ENCODE measurements at places on chromosomes 12 and 14.

GRCh38 chr12:107912421-107913004, 138.0 kb downstream of the ASCL4 start:
- DNase-seq, result peak; percentile 75

DNA sequence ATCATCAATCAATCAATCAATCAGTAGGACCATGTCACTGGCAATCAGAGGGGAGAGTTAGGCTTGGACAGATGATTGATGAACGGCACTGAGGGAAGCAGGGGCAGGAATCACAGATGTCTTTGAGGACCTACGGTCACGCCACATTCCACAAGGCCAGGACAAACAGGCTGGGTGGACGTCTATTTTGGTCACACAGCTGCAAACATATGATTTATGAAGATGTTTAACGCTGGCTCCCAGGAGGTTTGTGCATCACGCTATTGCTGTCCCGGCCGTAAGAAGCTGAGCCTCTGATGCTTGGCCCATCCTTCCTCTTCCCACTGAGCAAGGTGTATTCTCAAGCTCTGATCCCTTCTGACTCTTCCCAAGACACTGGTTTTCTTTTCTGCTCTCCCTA, 160.8 kb downstream of the FOXN3 start:
- no peak for DNase-seq

- DNase-seq, result no peak
Measured at GRCh38 chr12:103207936-103208335, 250.5 kb downstream of the ASCL1 start.

- no peak for DNase-seq
Measured at GRCh38 chr12:29039013-29039412, 110.1 kb upstream of the FAR2 start.

GRCh38 chr12:104689635-104690034, 232.9 kb downstream of the CHST11 start:
- no peak for DNase-seq

GRCh38 chr14:75711105-75711795, 50.2 kb downstream of the TTLL5 start:
- DNase-seq, result peak; percentile 23

GRCh38 chr14:36361210-36361853, 40.9 kb upstream of the MBIP start:
- DNase-seq, result no peak

DNA sequence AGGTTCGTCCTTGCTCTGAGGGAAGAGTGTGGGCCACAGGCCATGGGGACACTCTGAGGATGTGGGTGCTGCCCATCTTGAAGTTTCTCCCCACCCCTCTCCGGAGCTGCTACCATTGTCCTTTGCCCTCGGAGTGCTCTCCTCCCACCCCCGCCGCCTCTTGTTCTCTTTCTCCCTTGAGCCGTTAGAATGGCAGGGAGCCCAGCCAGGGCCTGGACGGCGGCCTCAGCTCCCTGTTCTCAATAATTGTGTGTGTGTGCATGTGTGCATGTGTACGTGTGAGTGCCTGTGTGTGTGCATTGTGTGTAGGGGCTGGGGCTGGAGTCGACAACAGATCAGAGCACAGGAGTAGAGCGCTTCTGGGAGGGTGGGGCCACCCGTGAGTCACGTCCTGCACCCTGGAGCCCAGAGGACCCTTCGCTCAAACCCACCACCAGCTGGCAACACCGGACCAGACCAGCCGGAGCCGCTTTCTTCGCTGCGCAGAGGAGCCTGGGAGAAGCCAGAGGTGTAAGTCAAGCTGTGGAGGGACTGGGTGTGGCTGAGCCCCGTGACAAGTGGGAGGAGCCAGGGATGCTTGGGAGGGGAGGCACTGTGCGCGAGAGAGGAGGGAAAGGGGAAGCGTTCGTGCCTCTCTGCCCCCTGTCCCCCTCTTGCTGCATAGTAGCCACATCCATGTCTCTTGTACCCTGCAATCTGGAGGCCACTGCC, 25.9 kb upstream of the KCNA5 start:
- no peak for DNase-seq

- DNase-seq, result no peak
Measured at GRCh38 chr12:89166525-89166934, 185.8 kb downstream of the DUSP6 start.

- no peak for DNase-seq
Measured at GRCh38 chr12:82826505-82826904, 139.8 kb downstream of the TMTC2 start.

GRCh38 chr12:45217846-45218245, 2.0 kb downstream of the ANO6 start:
- DNase-seq, result no peak

- no peak for DNase-seq
Measured at GRCh38 chr12:78331181-78331580, 500.5 kb downstream of the NAV3 start.

GRCh38 chr14:30162066-30162465, 234.4 kb upstream of the PRKD1 start:
- no peak for DNase-seq

DNA sequence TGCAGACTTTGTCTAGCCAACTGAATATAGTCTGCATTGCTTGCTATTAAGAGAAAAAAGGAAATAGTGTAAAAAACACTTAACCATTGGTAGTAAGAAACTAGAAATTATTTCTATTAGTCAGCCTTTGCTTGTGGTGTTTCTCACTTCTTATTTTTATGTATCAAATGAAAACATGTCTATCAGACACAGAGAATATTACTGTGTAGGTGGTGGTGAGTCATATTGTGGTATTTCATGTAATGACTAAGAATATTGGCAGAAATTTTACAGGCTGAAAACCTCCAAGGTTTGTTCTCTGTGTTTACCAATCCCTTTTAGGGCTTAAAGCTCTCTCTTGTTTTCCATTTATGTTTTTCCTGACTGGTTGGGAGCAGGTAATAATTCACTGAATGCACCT, 87.2 kb downstream of the DAAM1 start:
- DNase-seq, result no peak

DNA sequence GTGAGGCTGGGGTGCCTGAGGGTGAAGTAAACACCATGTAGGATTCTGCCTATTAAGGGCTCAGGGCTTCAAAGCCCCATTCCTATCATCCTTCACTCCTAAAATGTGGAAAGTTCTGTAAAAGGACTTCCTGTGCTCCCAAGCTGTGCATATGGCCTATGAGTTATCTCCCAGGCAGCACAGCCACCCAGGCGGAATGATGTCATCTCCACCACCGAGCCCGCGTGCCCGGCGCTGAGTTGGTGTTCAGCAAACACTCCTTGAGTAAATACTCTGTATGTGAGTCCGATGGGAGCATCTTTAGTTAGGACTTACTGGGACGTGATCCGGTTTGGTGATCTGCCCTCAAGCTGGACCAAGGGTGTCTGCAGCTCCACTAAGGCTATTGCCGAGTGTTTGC, 437.3 kb downstream of the MED13L start:
- no peak for DNase-seq

DNA sequence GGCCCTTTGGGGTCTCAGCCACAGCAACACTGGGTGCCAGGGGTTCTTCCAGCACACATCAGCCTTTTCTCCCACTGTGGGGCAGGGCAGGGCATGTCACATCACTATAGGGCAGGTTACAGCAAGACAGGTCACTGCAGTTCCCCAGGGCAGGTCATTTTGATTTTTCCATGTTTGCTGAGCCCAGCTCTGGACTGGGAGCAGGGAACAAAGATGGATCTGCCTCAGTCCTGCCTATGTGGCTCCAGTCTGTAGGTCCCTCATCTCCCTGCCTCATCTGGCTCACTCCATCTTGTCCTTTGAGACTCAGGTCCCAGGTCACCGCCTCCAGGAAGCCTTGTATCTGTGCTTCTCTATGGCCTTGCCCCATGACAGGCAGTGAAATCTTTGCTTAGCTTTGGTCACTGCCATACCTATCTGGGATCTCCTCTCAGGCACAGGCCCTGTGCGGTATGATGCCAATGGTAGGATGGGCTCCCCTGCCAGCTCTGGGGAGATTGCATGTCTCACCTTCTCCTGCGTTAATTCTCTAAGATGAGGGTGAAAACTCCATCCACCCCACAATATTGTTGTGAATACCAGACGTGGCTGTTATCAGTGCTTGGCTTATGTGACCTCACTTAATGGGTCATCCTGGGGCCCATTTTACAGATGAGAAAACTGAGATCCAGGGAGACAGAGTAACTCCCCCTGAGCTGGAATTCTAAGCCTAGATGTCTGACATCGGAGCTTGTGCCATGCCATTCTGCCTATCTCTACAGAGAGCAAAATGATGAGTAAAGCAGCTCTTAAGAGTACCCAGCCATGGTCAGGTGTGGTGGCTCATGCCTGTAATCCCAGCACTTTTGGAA, 1.5 kb downstream of the SERPINA6 start:
- DNase-seq, result no peak

DNA sequence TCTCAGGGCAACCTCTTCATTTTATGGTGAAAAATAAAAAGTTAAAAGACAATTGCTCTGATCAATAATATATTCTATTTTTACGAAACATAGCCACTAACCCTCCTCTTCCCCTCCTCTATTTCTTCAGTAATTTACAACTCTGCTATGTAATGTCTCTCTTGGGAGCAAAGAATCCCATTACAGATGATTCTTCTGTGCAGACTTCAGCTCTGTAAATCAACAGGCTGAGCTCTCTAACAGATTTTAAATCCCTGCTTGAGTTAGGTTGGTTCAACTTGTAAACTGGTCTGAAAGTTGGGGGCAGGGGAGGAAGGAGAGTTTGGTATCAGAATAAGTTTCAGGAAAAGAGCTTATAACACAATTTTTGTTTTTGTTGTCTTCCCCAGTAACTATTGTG, 151.0 kb downstream of the SLC25A21 start:
- no peak for DNase-seq

- no peak for DNase-seq
Measured at GRCh38 chr14:80705241-80705980, 236.1 kb downstream of the CEP128 start.

GRCh38 chr12:32588604-32589003, 90.5 kb upstream of the DNM1L start:
- no peak for DNase-seq

GRCh38 chr14:27634056-27634970, 1036.5 kb upstream of the NOVA1 start:
- no peak for DNase-seq

DNA sequence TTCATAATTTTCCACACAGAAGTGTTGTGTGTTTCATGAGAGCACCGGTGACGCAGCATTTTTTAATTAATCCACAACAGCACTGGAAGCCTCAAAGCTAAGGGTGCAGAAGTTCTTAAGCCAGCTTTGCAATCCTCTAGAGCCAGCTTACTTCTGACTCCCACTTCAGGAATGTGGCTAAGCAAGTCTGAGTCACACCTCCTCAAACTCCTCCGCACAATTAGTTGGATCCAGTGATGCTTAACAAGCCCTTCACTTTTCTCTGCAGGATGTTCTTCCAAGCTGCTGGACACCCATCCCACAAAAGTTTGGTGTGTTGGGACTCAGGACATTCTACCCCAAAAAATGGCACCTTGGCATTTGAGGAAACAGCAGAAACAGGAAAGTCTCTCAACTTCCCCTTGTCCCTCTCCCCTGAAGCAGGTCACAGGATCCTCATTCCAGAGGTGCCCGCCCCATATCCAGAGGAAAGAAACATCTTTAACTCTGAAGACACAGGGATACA, 210.0 kb downstream of the PPM1H start:
- DNase-seq, result no peak

DNA sequence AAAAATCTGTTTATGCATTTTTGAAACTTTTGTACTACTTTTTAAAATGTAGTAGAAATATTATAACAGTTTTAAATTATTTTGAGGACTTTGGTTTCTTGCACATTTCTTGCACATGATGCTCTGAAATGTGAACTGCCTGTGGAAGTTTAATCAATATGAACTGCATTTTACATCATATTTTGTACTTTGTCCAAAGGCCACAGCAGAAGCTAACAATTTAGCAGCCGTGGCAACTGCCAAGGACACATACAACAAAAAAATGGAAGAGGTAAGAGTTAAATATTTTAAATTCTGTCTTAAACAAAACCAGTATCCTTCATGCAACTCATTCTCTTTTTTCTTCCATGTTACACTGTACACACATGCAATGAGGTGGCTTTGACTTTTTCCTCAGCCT, 45.1 kb downstream of the SAV1 start:
- DNase-seq, result no peak

- DNase-seq, result no peak
Measured at GRCh38 chr12:43662736-43663135, 95.9 kb downstream of the PUS7L start.

GRCh38 chr12:98456576-98457573, 58.5 kb upstream of the TMPO start:
- peak; percentile 20 for DNase-seq

DNA sequence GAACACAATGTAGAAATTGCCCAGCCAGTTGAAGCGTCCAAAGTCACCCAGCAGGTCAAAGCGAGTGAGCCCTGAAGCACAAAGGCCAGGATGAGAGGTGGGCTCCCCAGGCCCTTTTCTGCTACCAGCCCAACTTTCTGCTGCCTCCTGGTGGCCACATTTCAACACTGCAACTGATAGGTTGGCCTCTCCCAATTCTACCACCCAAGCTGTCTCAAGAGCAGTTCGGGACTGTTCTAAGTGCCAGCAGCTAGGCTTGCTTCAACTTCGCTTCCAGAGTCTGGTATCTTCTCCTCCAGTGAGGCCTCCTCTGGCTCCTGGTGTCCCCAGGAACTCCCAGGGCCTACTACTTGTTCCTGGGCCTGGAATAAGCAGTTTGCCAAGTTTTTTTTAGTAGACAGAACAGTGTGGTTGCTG, 3.4 kb upstream of the DHH start:
- peak; percentile 69 for DNase-seq

- no peak for DNase-seq
Measured at GRCh38 chr12:19430988-19431387, 8.3 kb upstream of the AEBP2 start.

DNA sequence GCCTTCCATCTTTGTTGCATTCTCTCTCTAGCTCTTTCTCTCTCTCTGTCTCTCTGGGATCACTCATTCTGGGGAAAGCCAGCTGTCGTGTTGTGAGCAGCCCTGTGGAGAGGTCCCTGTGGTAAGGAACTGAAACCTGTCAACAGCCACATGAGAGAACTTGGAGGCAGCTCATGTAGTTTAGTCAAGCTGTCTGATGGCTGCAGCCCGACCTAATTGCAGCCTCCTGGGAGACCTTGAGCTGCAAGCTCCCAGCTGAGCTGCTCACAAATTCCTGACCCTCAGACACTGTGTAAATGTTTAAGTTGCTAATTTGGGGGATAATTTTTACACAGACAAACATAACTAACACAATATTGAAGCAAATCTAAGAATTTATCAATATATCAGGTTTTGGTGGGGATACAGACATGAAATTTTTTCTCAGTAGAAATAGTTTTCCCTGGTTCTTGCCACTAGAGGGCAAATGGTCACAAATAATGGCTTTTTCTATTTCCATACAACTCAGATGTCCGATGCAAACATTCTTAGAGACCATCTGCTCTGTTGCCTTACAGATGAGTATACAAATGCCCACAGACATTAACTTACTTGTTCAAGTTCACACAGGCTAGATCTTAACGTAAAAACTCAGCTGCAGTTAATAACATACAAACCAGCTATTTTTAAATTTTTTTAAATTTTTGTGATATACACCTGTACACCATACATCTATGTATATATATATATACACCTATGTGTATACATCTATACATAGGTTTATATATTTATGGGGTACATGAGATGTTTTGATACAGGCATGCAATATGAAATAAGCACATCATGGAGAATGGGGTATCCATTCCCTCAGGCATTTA, 15.5 kb upstream of the KRR1 start:
- DNase-seq, result peak; percentile 30
